CD4-positive, alpha-beta T cell treated with Interleukin-4 for 4 hours (primary cell): ENCODE measurements at places on chromosomes 7 and 10.

DNA sequence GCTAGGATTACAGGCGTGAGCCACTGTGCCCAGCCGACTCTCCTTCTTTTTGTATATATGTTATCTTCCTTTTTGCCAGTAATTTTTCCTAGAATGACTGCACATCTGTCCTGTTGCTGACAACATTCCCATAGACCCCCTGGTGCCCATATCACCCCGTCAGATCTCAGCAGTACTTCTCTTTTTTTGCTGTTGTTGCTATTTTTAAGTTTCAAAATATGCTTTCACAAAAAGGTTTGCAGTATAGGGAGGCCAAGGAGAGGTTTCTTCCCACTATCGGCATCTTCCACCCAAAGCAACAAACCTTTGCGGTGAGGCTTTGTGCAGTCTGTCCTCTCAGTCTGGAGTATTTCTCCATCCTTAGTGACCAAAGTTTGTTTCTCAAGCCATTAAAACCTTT is 23.1 kb downstream of the PIK3CG start:
- no peak for DNase-seq

DNA sequence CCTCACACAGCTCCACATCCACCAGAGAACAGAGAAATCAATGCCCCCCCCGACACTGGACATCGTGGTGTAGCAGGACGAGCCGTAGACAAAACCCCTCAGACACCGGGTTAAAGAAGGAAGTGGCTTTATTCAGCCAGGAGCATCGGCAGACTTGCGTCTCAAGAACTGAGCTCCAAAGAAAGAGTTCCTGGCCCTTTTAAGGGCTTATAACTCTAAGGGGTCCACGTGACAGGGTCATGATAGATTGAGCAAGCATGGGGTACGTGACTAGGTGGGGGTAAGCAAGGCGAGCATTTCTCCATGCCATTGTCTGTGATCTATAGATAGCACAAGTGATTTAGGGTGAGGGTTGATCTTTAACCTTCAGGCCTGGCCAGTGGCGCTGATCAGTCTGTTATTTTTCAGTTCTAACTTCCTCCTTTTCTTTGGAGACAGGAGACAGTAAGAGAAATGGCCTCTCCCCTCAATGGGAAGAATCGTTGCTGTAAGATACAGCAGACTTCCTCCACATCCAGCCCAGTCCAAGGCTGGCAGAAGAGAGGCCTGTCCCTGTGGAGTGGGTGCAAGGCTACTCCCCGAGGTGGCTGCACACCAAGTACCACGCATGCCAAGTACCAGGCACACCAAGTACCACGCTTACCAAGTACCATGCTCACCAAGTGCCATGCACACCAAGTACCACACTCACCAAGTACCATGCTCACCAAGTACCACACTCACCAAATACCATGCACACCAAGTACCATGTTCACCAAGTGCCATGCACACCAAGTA is 19.5 kb upstream of the PPP2R2D start:
- no peak for DNase-seq

GRCh38 chr10:75239096-75239790 is 3.5 kb upstream of the COMTD1 start:
- DNase-seq: no peak

DNA sequence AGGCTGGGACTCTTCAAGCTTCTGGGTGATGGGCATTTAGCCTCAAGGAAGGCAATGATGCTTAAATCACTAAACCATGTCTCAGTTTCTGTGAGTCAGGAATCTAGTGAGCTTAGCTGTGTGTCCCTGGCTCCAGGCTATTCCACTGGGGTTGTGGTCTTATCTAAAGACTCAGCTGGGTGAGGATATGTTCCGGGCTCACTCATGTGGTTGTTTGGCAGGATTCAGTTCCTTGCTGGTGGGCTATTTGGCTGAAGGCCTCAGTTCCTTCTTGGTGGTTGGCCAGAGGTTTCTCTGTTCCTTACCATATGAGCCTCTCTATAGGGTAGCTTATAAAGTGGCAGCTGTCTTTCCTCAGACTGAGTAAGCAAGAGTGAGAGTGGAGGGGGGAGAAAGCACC is 12.0 kb downstream of the EVX1 start:
- no peak for DNase-seq

- peak; percentile 40 for DNase-seq
Observed at GRCh38 chr7:148700661-148701064, 2.0 kb downstream of the CUL1 start.

DNA sequence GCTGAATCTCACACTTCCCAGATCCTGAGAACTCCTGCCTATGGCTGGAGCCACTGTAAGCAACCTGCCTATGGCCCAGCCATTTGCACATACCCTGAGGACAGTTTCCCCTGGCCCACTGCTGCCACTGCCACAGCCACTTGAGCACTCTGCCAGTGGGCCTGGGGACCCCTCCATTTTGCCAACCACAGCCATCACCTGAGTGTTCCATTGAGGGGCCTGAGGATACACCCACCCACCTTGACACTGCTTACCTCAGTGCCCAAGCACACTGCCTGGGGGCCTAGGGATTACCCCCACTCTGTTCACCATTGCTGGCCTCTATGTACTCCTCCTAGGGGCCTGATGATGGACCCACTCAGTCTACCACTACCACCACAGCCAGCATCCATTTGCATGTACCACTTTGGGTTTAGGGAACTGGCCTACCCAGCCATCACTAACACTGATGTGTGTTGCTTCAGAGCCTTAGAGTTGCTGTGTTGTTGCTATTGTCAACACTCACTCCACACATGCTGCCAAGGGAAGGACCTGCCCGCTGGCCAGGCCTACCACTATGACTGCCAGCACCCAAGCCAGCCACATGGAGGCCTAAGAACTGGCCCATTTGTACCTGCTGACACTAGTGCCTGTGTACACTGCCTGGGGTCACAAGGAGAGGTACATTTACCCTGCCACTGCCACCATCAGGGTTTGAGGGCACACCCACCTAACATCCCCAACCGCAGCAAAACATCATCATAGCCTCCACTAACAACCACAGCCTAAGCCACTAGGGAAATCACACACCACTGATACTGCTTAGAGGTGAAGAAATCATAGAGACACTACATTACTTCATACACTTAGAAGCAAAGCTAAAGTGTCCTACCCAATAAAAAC is 45.9 kb upstream of the ANTXRL start:
- DNase-seq: no peak

GRCh38 chr7:155846936-155847335 is 34.7 kb upstream of the SHH start:
- no peak for DNase-seq

DNA sequence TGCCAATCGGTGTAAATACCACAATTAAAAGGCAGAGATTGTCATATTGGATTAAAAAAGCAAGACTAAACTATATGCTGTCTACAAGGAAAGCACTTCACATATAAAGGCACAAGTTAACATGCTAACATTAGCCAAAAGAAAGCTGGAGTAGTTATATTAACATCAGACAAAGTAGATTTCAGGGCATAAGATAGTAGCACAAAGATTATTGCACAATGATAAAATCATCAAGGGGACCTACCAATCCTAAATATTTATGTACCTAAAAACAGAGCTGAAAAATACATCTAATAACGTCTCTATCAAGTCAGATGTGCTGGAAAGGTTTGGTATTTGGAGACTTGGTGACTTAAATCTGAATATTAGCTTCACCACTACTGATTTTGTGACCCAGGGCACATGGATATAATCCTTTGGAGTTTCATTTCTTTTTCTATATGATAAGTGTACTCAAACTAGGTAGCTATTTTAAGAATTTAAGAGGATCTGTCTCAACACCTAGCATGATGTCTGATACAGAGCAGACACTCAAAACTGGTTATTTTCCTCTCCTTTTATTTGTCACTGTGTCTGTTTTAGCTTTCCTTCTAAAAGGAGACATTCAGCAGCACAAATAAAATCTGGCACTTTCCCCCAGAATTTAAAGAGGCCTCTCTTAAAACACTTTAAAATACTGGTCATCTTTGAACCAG is 156.5 kb downstream of the DOCK4 start:
- DNase-seq: no peak

DNA sequence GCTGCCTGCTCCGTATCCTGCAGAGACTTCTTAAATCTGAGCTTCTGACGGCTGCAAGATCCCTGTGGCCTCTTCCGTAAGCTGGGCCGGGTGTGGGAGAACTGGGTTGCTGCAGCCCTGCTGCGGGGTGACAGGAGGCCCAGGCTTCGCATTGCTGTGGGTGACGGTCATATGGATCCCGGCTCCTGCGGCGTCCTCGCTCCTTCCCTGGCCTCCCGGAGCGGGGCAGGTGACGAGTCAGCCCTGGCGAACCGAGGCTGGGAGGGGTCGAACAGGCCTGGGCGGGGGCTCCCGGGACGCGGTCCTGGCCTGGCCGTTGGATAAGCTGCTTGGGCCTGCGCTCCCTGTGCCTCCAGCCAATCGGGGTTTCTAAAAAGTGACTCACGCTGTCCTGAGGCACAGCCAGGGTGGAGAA is 7.8 kb upstream of the UBE2D1 start:
- DNase-seq: no peak

GRCh38 chr10:81081887-81082620 is 544.4 kb downstream of the SH2D4B start:
- DNase-seq: no peak

DNA sequence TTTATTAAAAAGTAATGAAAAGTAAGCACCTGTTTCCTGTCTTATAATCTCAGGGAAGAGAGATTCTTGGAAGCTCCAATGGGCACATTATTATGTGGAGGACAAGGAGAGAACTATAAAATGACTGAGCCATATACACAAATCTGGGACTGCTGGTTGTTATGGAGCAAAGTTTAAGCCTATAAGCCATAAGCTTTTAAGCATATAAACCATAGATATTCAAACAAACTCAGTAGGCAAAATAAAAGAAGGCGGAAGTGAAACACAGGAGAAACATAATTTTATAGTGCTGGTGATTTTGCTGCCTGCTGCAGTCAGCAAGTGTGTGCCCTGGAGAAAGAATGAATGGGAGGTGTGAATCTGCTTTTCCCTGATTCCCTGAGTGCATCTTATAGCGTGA is 274.4 kb downstream of the KIF20B start:
- no peak for DNase-seq

DNA sequence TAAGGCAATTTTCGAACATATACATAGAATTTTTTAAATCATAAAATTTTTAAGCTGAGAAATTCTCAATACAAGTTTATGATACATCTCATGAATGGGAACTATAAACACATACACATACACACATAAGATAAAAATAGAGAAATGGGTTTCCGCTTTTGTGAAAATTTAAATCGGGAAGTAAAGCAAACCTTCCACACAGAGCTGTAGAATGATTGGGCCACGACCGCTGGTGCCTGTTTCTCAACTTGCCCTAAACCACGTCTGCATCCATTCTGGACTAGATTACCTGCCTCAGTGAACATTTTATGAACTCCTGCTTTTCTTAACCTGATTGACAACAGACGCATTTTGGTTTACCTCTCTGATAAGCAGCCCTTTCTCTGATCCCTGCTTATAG is 264.4 kb downstream of the SKAP2 start:
- no peak for DNase-seq

DNA sequence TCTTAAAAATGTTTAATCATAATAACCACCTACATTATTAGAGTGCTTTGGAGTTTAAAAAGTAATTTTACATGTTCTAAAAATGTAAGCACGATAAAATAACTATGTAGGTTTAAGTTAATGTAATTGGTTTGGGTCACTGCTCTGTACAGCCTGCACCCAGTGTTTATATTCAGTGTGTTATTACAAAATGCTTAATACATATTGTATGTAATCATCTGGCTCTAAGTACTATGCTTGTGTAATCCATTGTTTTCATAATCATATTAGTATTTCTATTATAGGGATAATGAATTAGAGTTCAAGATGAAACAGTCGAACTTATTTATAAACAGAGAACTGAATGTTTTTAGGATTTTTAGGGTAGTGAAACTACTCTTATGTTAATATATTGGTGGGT is 13.1 kb downstream of the RPA3 start:
- DNase-seq: no peak

DNA sequence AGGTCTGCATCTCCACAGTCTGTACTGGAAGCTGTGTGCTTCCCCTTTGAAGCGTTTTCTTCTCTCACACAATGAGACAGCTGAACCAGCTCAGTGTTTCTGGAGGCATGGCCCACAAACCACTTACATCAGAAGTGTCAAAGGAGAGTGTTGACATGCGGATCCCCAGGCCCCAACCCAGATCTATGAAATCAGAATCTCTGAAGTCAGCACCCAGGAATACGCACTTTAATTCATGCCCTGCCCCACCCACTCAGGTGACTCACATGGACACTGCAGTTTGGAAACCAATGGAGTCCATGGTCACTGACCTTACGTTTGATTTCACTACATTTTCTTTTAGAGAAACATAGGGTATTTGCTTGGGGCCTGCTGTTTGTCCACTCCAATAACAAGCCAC is 19.0 kb downstream of the TLL2 start:
- no peak for DNase-seq

- no peak for DNase-seq
Observed at GRCh38 chr7:46669028-46669427, 748.0 kb upstream of the IGFBP3 start.

- no peak for DNase-seq
Observed at GRCh38 chr10:57963546-57963945, 304.1 kb downstream of the IPMK start.

DNA sequence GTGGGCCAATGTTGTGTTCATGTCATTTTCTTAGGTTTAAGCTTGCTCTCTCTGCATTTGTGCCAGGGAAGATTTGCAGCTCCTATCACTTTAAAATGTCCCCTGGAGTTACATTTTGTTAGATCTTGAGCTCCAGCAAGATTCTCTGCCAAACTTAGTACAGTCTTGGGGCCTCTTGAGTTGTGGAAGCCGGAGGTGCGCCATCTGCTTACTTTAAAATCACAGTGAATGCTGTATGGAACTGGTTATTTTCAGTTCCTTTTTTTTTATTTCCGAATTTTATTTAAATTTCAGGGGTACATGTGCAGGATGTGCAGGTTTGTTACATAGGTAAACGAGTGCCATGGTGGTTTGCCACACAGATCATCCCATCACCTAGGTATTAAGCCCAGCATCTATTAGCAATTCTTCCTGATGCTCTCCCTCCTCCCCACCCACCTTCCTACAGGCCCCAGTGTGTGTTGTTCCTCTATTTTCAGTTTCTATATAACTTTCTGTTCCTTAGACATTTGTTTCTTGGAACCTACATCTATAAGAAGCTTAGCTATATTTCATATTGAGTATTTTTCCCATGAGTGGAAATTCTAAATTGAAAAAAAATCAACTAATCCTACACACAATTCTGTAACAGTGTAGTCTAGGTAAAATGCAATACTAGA is 114.4 kb upstream of the CREB5 start:
- no peak for DNase-seq
